T1000 (cell line): ENCODE measurements at places on chromosomes 16 and 17.

DNA sequence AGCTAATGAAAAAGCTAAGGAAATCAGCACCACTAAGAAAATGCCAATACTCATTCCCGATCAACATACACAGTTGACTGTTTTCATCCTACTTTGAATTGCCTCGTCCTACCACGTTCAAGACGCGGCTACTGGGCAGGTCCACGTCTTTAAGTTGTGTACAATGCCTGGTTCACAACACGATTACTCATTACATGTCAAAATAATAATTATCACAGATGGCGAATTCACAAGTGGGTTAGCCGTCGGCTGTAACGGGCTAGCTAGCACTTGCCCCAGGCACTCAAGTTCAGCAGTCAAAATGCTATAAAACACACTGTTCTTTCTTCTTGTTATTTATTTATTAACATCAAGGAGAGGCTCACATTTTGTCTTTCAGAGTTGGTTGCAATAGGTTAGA, 124.2 kb downstream of the ZFHX3 start:
- no peak for DNase-seq

DNA sequence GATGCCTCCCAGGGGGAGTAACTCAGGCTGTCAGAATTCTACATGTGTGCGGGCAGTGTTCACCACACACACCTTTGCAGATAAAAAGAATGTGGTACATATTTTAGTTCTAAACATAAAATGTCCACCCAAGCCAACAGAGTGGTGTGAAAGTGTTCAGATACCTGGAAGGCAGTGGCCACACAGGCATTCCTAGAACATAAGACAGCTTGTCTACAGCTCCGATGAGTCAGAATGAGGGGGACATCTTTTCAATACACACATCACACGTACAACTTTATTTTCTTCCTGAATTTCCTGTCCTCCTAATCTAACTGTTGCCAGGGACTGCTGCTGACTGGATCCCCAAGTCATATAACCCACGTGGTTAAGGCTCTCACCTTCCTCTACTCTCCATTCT, 142.3 kb downstream of the ZFHX3 start:
- DNase-seq, result no peak

DNA sequence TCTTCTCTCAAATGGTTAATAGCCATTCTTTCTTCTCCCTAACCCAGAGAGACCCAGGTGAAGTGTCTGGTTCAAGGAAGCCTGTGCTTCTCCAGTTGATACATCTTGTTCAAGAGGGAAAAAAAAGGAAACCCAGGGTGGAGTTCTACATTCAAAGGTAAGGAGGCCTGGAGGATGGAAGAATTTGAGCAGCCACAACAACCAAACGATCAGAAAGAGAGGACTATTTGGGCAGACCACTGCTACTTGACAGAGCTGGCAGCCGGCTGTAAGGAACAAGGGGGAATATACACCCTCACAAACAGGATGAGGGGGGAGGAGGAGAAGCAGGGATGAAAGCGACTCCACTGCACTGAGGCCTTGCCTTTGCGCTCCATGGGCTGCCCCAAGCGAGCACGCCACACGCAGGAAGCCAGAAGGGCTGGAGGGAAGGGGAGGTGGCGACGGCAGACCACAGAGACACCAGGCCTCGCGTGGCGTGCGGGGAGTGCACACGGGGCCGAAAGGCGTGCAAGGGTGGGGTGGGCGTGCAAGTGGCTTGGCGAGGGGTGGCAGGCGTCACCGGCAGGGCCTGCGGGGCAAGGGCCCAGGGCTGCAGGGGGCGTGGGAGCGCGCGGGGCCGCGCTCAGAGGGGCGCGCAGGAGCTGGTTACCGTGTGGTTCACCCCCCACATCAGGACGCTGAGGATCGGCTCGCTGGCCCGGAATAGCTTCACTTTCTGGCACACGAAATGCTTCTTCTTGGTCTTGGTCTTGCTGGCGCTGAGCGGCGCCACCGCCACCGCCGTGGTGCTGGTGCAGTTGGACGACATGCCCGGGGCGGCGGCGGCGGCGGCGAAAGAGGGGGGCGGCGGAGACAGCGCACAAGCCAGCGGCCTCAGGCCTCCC, 499 bp downstream of the PIP4K2B start:
- no peak for DNase-seq

- DNase-seq, result no peak
Measured at GRCh38 chr17:17876959-17877528, 40.3 kb upstream of the SREBF1 start.

- DNase-seq, result peak; percentile 56
Measured at GRCh38 chr17:41360296-41360995, 9.2 kb downstream of the KRT33B start.

- no peak for DNase-seq
Measured at GRCh38 chr16:17548825-17549224, 78.1 kb upstream of the XYLT1 start.

GRCh38 chr16:50617646-50618184, 63.4 kb downstream of the SNX20 start:
- no peak for DNase-seq

DNA sequence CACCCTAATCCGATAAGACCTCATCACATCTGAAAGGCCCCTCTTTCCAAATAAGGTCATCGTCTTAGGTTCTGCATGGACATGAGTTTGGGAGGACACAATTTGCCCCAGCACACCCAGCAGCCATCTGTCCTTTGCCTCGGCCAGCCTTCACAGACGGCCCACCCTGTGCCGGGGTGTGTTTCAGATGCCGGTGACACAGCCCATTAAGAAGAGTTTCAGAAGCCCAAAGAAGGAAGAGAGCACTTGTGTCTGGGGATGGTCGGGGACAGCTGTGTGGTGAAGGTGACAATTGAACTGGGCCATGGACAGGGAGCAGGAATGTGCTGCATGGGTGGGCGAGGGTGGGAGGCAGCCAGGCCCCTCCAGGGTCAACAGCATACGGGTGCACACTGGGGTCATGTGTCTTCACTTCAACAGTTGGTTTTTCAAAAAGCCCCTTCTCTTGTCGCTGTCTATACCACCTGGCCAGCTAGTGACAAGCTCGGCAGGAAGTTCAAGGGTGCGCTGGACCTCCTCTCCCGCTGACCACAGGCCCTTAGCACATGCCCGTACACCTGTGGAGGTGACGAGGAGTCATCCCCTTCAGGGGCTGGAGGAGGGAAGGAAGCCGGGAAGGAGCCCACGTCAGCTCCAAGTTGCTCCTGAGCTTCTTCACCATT, 183.1 kb downstream of the C16orf95 start:
- DNase-seq, result no peak

DNA sequence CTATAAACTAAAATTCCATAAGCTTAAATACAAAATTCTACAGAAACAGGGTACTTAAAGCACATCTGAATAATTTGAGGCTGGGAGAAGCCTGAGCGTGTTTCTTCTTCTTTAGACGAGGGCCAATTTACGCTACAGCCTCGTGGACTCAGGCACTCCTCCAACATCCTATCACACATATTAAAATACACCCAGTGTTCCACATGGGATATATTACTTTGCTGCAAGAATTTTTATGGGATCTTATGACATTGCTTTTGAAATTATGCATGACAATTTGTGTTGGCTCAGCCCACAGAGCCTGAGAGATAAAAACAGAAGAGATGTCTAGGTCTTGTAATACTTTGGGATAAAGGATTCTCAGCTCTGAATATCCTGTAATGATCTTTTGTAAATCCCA, 3.5 kb upstream of the TANGO6 start:
- DNase-seq, result no peak

DNA sequence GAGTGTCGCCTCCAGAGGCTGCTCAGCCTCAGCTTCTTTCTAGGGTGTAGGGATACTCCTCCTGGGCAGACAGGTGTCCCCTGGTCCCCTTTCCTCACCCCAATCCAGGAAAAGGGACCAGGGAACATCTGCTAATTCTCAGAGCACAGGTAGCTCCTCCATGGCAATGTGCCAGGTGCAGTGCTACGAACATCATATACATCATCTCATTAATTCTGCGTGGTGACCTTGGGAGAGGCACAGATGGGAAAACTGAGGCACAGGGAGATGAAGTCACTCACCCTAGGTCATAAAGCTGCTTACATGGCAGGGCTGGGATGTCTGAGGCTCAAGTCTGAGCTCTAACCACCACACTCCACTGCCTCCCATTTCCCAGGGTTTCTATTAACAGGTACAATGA, 11.7 kb downstream of the HDAC5 start:
- no peak for DNase-seq
